Ovary (tissue), 10 donors: ENCODE measurements at places on chromosomes 11 and 22. TPM values are rescaled to one million over a fixed set of nuclear protein-coding genes. Genes with fewer than 3 reads are reported as not detected.

Gene RAG1
- total RNA-seq: 0.48 TPM

Gene ACRV1
- not detected for total RNA-seq

Gene SYCE3
- total RNA-seq: not detected

Gene SCN3B
- 0.78 TPM for total RNA-seq

Gene CCDC116
- total RNA-seq: 0.69 TPM

Gene NTM
- total RNA-seq: 0.46 TPM

Gene TMEM191C
- total RNA-seq: 0.37 TPM

Gene KCNQ1OT1
- total RNA-seq: 6.8 TPM

Gene FAM227A
- 7.4 TPM for total RNA-seq

Gene BAIAP2L2
- 0.56 TPM for total RNA-seq

Gene MMP10
- 1.1 TPM for total RNA-seq

Gene MRPL16
- total RNA-seq: 34.1 TPM

Gene SLC22A25
- not detected for total RNA-seq

Gene IRAG1
- total RNA-seq: 18.0 TPM

Gene ASPHD2
- total RNA-seq: 0.34 TPM

Gene SYT12
- not detected for total RNA-seq

Gene GGTLC2
- not detected for total RNA-seq

Gene INPP5J
- 1.1 TPM for total RNA-seq

Gene PATZ1
- total RNA-seq: 37.0 TPM

Gene GLYATL1B
- not detected for total RNA-seq

Gene ANKK1
- total RNA-seq: 0.83 TPM

Gene SLC6A5
- not detected for total RNA-seq

Gene GUCY1A2
- 3.5 TPM for total RNA-seq
